ENCODE measurements at places on chromosomes 6 and 20. TPM values are rescaled to one million over a fixed set of nuclear protein-coding genes. Genes with fewer than 3 reads are reported as not detected.

Gene LAMP5
- total RNA-seq, result 0.22 TPM

Gene MYMX
- total RNA-seq, result 11.6 TPM

Gene KIF6
- 0.26 TPM for total RNA-seq

Gene BNIP5
- total RNA-seq, result not detected

Gene RPL7L1
- 82.2 TPM for total RNA-seq

Gene TMC2
- total RNA-seq, result 0.22 TPM

Gene OTOR
- total RNA-seq, result not detected

Gene SLC24A3
- total RNA-seq, result 16.9 TPM

Gene SEMG1
- total RNA-seq, result not detected

- no peak for DNase-seq
Observed at GRCh38 chr20:51594236-51595057, 51.9 kb upstream of the NFATC2 start.

DNA sequence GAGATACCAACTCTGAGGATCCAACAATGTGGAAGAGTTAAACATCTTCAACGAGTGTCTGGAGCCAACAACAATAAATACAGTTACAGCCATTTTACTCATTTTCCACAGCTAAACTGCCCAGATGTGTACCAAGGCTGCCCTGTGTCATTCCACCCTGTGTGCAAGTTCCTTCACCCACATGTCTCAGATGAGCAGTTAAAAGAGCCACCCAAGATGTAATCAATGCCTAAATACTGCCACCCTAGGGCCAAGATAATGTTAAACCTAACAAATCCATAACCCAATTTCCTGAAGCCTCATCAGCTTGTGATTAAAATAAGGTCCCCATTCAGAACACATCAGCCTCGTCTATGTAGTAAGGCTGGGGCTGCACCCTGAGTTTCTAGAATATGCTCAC, 59.9 kb downstream of the GMDS start:
- DNase-seq, result no peak

- no peak for DNase-seq
Observed at GRCh38 chr6:112017760-112018537, 36.0 kb upstream of the CCN6 start.

DNA sequence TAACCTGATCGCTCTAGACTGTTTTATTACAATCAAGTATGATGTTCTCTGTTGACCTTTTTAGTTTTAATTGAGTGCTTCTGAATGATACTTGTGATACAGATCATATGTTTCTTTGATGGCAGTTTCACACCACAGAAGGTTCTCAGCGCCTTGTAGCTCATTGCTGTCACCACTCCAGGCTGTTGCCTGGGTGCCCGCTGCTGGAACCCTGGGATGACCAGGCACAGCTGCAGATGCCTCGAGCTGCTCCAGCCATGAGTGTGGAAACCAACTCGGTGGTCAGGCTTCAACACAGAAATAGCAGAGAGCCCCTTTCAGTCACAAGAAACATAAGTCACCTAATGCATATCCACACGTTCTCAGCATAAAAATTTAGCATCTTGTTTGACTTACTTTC, 112.7 kb downstream of the RPP40 start:
- DNase-seq, result no peak

- no peak for DNase-seq
Observed at GRCh38 chr6:84466511-84466910, 239.1 kb upstream of the CEP162 start.

- DNase-seq, result no peak
Observed at GRCh38 chr6:99590728-99591672, 15.6 kb upstream of the PRDM13 start.

GRCh38 chr20:48904566-48905296, 16.8 kb upstream of the ARFGEF2 start:
- DNase-seq, result no peak

DNA sequence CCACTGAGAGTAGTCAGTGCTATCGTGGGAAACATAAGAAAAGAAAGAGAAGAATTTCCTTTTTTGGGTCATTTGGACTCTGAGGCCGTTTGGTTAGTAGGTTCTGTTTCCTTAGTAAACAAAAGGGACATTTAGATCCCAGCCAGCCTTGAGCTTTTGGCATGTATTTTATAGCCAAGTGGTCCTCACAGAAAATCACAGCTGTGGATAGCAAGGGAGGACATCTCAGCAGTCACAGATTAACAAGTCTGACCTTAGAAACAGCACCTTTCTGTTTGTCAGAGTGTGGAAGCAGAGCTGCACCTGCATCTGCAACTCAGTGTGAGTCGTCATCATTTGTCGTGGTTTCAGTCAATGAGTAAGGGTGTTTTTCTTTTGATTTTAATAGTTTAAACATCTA, 40.5 kb downstream of the FAM120B start:
- DNase-seq, result no peak

DNA sequence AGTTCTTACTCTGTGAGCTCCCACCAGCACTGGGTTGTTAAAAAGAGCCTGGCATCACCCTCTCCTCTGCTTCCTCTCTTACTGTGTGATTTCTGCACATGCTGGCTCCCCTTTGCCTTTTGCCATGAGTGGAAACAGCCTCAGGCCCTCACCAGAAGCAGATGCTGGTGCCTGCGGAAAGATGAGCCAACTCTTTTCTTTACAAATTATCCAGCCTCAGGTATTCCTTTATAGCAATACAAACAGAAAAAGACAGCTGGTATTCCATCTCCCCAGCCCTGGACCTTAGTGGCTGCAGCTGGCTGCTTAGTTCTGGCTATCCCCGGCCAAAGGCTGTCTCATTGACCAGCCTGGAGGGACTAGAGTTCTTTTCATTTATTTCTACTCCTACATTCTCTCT, 129.1 kb downstream of the IMPG1 start:
- DNase-seq, result no peak

- DNase-seq, result no peak
Observed at GRCh38 chr6:18334251-18334650, 52.9 kb upstream of the RNF144B start.

- DNase-seq, result no peak
Observed at GRCh38 chr6:51007237-51007636, 188.6 kb downstream of the TFAP2B start.

DNA sequence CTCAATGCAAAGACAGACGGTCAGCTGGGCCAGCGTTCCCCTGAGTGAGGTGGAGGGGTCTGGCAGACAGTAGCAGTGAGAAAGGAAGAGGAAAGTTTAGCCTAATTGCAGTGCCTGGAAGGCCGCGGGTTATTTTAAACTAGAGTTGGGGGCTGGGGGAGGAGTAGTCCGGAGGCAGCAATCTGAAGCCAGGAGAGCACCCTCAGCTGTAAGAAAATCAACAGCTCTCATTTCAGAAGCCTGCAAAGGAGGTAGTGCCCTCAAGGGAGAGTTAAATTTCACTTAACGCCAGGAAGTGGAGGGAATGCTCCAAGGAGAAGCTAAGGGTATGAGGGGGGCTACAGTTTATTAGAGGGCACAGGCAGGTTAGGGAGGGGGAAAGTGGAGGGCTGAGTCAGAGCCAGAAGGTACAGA, 26.9 kb downstream of the RING1 start:
- peak; percentile 67 for DNase-seq

- no peak for DNase-seq
Observed at GRCh38 chr6:92577077-92577719, 842.2 kb downstream of the EPHA7 start.

- no peak for DNase-seq
Observed at GRCh38 chr6:160077526-160077925, 44.1 kb upstream of the SLC22A1 start.

DNA sequence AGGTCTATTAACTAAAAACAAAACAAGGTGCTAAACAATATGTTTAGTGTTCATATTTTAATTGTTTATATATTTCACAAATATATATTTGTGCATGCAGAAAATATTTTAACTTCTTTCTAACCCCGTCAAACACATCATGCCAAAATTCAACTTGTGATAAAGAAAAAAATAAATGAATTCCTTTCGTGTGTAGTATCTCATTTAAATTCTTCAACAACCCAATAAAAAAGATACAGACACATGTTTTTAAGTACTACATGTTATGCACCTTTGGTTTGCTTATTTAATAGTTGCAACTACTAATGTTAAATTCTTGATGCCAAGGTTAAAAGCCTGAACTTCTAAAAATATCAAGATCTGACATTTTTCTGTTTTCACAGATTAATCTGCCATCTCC, 252.4 kb downstream of the ESR1 start:
- no peak for DNase-seq

- no peak for DNase-seq
Observed at GRCh38 chr6:53673162-53673727, 7.7 kb upstream of the KLHL31 start.

- DNase-seq, result no peak
Observed at GRCh38 chr6:157944983-157945931, 36.4 kb upstream of the SYNJ2 start.

GRCh38 chr6:32131439-32131948, 1.4 kb upstream of the FKBPL start:
- no peak for DNase-seq

DNA sequence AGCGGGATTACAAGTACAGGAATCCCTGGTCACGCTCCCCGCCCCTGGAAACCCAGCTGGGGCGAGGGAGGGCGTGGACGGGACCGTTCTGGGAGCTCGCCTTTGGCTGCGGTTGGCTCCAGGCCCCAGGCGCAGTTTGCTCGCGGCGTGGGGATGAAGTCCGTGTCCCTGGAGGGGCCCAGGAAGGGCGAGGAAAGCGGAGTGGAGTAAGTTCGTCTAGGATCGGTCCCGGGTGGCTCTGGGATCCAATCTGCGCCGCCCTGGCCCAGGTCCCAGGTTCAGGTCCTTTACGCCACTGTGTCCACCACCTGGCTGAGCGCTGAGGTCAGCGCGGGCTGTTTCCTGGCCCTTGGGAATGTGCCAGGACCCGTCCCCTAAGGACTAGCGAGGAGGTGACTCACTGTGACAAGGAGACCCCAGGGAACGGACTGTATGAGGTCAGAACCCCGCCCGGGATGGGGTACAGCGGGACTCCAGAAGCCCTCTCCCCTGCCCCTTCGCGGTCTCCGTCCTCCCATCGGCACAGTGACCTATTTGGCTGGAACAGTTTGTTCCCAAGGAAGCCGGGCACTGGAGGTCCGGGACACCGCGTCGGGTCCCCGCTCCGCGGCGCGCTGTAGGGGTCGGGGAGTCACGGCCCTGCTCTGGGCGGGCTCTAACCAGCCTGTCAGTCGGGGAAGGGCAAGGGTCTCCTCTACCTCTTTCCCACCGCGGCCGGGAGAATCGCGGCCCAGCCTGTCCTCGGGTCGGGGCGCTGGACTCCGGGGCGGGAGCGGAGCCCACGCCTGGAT, 724 bp downstream of the CDKN1A start:
- peak; percentile 92 for DNase-seq

DNA sequence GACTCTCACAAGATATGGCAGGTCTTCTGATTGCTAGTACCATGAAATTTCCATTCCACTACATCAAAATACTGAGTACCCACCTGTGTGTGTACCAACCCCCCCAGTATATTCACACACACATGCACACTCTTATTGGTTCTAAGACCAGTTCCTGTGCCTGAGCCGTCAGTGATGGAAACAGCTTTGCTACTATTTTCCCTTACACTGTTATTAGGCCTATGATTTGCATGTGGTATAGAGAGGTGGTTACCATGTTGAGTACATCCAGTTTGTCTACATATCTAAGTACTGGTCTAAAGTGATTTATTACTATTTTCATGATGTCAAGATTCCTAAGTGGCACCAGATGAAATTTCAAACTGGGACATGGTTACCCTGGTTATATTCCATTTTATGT, 459.9 kb downstream of the BCKDHB start:
- no peak for DNase-seq

DNA sequence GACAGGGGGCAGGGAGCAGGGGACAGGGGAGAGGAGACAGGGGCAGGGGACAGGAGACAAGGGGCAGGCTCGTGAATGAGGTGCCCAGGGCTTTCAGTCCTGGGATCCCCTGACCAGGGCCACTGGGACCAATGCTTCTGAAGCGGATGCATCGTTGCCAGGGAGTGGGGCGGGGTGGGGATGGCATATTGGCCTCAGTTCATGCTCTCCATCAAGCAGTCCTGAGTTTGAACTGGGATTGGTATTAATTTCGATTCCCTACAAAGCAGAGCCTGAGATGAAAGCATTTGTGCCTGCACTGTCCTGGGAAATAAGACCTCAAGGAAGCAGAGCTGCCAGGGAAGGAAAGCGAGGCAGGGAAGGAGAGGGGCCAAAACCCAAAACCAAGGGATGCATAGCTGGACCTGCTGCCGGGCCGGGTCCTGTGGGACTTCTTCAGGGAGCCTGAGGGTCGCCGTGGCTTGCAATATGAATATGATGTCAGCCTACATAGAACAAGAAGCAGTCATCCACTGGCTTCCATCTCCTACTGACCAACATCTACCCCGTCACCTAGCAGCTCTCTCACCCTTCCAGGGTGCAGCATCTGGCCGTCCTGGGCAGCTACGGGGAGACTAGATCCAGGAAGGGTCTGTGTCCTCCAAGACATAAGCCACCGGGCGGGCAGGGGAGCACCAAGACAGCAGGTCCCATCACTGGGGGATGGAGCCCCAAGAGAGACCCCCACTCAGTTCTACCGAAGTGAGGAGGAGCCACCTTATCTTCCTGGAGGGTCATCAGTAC, 233.3 kb downstream of the SYNDIG1 start:
- DNase-seq, result peak; percentile 78

All from mesenteric fat pad (tissue), 1 donor.